ENCODE measurements at places on chromosomes 3 and 15. TPM values are rescaled to one million over a fixed set of nuclear protein-coding genes. Genes with fewer than 3 reads are reported as not detected.

Gene CHDH
- 0.25 TPM for total RNA-seq

Gene STARD9
- 4.8 TPM for total RNA-seq

Gene MELTF
- 5.0 TPM for total RNA-seq

Gene DNAH1
- total RNA-seq = 2.5 TPM

Gene VEPH1
- total RNA-seq = 261 TPM

Gene CHRM5
- total RNA-seq = not detected

Gene FETUB
- not detected for total RNA-seq

Gene ANKRD63
- total RNA-seq = not detected

Gene SIDT1
- total RNA-seq = not detected

Gene SLC2A2
- total RNA-seq = not detected

Gene MME
- 15.1 TPM for total RNA-seq

Gene MCF2L2
- 1.2 TPM for total RNA-seq

Gene ZBED2
- total RNA-seq = not detected

Gene AHSG
- not detected for total RNA-seq

Gene ECT2
- 32.9 TPM for total RNA-seq
